ENCODE measurements at places on chromosomes 2 and 18.
A peak's percentile ranks its signal among the peaks of the same experiment; 100 is the strongest.

DNA sequence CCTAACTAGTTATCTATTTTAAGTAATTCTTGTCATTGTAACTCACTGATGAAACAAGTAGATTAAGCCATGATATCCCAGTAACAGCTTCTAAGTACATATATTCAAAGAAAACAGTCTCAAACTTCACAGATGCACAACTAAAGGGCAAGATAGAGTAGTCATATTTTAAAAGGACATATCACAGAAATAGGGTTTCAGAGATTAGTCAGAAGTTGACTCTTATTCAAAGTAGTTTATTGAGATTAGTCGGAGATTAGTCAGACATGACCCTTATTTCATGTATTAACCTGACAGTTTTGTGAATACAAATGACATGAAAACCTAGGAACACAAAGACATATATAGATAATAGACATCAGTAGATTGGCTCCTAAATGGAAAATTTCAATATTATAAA, 15.9 kb upstream of the CHAC2 start:
- no peak for DNase-seq

- no peak for DNase-seq
Measured at GRCh38 chr2:86036669-86037138, 69.0 kb downstream of the POLR1A start.

DNA sequence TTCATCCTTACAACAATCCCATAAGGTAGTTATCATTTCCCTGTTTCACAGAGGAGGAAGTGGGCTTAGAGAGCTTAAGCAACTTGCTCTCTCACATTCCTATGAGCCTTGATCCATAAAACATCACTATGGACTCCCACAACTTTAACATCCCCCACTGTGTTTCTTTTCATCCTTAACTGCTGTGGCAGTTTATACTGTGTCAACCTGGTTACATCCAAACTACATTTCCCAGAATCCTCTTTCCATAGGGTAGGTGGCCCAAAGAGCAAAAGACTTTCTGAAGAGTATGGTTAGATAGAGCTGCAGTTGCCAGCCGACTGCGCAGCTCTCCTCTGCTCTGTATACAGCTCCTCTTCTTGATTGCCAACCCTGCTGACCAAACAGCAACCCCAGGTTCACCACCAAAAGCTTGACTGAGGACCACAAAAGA, 22.5 kb downstream of the MAP3K2 start:
- DNase-seq, result no peak

- DNase-seq, result no peak
Measured at GRCh38 chr18:79620576-79621165, 58.9 kb upstream of the CTDP1 start.

DNA sequence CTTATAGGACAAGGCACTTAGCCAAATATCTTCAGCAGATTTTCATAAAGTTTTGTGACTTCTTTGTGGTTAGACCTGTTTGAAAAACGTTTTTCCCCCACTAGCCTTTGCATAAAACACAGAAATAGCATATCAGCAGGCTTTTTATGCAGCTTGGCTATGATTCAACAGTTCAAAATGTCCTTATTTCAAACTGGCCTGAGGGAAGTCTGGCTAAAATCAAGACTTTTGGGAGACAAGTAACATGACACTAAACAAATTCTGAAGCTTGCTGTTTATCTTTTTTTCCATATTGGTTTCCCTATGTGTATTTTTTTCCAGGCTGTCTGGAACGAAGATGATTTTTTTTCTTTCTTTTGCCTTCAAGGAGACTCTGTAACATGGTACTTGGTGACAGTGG, 95.1 kb upstream of the L3MBTL4 start:
- DNase-seq, result no peak

GRCh38 chr2:105803337-105803736, 58.6 kb downstream of the NCK2 start:
- DNase-seq, result no peak

GRCh38 chr2:12456293-12457106, 260.2 kb upstream of the TRIB2 start:
- DNase-seq, result no peak

DNA sequence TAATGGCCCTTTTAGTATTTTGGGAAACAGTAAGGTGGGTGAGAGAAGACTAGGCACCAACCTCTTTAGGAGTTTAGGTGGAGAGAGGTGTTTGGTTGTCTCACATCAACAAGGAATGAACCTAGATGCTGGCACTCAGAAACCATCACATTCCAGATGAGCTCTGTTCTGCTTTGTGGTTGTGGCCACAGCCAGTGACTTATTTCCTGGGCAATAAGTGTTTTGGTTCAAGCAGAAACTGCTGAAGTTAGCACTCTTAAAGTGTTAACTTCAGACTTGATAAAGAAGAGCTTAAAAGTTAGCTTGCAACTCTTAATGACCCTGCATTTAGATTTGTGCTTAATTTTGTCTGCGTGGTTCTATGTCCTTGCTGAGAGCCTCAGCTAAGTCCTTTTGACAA, 929.2 kb downstream of the SLC4A3 start:
- DNase-seq, result no peak

DNA sequence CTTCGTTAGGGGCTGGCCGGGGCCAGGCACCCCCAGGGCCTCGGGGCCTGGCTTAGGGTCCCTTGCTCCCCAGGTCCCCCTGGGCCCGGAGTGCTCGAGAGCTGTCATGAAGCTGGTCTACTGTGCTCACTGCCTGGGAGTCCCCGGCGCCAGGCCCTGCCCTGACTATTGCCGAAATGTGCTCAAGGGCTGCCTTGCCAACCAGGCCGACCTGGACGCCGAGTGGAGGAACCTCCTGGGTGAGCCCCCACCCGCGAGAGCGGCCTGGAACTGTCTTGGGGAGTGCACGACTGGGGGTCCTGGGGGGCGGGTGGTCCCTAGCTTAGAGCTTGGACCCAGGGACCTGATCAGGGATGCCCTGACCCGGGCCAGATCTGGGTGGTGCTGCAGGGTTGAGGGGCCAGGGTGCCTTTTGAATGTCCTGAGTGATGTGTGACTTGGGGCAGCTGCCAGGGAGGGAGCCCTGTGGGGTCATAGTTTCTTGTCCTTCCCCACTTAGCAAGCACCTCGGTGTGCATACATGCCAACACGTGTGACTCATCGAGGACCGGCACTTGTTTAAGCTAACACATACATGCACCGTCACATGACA, 27.9 kb downstream of the GPC1 start:
- no peak for DNase-seq

DNA sequence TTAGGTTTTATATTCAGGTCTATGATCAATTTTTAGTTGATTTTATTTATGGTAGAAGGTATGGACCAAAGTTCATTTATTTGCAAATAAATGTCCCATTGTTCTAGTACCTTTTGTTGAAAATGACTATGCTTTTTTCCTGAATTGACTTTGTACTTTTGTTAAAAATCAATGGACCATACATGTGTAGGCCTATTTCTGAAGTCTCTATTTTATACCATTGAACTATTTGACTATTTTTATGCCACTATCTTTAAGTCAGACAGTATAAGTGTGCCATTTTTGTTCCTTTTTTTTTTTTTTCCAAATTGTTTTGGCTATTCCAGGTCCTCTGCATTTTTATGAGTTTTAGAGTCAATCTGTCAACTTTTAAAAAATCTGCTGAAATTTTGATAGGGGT, 73.6 kb upstream of the UGP2 start:
- no peak for DNase-seq

GRCh38 chr2:105062158-105062557, 24.3 kb downstream of the MRPS9 start:
- DNase-seq, result no peak

DNA sequence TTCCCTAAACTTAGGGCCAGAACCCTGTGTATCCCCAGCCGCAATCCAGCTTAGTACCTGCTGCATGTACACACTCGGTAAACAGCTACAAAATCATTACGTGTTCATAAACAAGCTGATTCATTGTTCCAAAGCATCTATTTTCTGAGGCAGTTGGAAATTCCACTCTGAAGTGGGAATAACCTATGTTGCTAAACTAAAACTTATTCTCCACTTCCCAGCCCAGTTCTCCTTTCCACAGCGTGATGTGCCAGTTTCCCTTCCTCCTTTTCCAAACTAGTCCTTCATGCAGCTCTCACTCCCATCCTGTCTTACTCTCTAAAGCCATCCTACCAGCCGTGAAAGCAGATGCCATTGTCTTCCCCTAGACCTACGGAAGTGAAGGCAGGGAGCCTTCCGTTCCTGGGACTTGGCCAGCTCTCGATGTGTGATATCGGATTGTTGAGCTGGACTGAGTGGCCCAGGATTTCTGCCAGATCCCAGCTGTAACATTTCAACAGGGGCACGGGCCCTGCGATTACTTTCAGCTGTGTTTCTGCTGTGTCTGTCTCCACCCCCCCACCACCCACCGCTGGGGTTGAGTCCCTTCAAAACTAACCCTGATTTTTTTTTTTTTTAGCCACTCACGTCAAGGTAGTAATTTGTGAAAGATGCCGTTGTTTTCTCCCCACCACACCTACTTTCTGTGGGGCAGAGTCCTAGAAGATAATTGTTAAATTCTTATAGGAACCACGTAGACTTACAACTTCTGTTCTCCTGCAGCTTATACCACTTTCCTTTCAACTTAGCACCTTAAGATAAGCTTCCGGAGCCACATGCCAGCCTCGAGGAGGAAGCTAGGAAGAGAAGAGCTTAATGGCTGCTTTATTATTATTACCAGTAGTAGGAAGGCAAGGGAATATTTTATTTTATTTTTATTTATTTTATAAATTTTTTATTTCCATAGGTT, 100.9 kb downstream of the CRIM1 start:
- no peak for DNase-seq

DNA sequence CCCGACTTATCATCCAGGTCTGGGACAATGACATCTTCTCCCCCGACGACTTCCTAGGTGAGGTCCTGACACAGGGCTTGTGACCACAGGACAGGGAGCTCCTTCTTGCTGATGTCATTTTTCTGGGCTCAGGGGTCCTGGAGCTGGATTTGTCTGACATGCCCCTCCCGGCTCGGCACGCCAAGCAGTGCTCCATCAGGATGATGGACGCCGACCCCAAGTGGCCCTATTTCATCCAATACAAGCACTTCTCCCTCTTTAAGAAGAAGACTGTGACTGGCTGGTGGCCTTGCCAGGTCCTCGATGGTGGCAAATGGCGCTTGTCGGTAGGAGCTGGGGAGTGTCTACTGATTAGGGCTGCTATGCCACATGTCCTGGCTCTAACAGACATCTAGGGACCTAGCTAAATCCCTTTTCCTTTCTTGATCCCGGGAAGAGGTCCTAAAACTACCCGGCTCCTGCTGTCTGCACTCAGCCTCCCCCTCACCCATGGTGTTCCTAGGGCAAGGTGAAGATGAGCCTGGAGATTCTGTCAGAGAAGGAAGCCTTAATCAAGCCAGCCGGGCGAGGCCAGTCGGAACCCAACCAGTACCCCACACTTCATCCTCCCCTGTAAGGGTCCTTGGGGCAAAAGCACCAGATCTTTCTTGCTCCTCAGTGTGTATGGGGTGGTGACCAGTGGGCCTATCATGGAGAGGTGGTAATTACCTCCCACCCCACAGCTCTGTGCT, 36.7 kb downstream of the LMAN2L start:
- DNase-seq, result no peak

DNA sequence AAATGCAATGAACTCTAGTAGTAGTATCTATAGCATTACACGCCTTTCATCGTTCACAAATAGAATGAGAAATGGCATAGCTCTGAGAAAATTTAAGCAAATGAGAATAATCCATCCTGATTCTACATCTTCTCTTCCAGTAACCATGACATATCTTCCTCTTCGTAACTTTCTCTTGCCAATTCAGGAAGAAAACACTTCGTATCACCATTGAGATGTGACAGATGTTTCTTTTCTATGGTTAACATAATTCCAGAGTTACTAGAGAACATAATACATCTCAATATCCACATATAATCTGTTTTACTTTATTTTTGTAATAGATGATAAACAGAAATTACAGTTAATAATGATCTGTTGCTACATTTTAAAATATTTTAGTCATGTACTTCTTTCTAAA, 1527.4 kb downstream of the LRP1B start:
- DNase-seq, result no peak

DNA sequence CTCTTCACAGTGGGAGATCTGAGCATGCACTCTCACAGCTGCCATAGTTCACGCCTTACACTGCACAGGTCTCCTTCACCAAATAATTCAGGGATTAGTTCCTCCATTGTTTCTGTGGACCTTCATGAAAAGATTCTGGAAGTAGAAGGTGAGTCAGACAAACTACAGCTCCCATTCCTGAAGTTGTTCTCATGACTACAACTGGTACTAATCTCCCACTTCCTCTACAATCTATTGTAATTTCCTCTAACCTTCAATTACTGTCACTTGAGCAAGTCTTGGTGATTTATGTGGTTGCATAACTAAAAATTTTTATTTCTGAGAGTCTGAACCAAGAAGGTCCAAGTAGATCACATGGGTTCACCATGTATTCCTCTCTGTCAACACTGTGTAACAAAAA, 128.7 kb downstream of the XIRP2 start:
- no peak for DNase-seq

- peak; percentile 84 for DNase-seq
Measured at GRCh38 chr18:62717169-62717924, 2.0 kb downstream of the PHLPP1 start.

GRCh38 chr2:237497838-237498186, 10.8 kb downstream of the MLPH start:
- DNase-seq, result no peak

GRCh38 chr2:21580391-21580790, 456.6 kb downstream of the TDRD15 start:
- DNase-seq, result no peak

GRCh38 chr2:84879584-84880394, 1.1 kb downstream of the TRABD2A start:
- no peak for DNase-seq

DNA sequence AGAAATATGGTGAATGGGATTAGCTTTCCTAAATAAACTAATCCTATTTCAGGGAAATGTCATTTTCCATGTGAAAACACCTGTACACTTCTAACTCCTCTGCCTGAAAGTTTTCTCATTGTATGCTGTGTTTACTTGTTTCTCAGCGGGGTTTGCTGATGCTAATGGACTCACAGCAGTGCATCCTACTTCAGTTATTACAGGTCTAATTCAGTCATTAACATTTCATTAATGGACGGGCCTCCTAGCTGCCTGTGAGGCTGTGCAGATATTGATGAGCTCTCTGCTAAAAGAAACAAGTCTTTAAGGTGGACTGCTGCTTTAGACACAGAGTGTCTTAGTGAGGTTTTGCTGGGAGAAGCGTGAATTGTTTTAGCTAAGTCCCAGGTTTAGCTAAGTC, 1342.0 kb upstream of the ZEB2 start:
- peak; percentile 79 for DNase-seq

- no peak for DNase-seq
Measured at GRCh38 chr2:54261537-54261936, 5.5 kb upstream of the TSPYL6 start.

GRCh38 chr2:11807156-11808015, 61.0 kb downstream of the LPIN1 start:
- DNase-seq, result no peak

- DNase-seq, result no peak
Measured at GRCh38 chr2:71461304-71461671, 7.9 kb downstream of the DYSF start.

DNA sequence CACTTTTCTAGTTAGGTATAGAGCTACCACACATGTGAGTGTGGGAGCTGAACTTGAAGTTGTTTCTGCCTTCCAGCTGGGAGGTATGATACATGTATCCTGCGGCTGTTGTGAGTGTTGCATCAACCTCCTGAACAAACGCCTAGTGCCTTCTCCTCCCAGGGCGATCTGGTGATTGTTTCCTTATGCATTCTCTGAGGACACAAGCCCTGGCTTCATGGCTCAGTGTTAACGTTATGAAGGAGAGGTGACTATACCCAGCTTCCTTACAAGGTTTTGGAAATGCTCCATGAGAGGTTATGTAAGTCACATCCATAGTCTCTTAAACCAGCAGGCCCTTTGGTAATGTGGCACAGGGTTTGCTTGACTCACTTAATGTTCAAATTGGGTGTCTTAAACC, 64.9 kb downstream of the SPRED2 start:
- no peak for DNase-seq

- no peak for DNase-seq
Measured at GRCh38 chr2:140695155-140695554, 1435.7 kb downstream of the LRP1B start.
